ENCODE measurements at places on chromosomes 12 and 14.
A peak's percentile ranks its signal among the peaks of the same experiment; 100 is the strongest.

DNA sequence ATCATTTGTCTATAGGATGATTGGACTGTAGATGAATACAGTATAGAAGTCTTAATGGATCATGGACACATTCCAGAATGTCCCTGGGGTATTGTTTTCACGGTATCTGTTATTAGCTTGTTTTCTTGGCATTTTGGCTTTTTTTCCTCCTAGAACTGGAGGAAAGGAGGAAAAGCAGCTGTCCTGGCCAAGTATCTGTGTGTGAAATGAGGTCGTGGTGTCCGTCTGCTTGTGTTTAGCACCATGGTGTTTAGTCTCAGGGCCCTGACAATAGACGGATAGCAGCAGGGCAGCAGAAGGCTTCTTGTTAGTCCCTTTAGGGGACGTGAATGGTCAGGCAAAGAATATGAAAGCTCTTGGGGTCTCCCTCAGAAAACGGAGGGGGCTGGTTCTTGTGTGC lies 21.2 kb downstream of the FGF6 start:
- H3K36me3 ChIP-seq, result no peaks in the 10 kb centered on the region
- DNase-seq, result no peak
- no peak overlapping the region for H3K4me3 ChIP-seq
- H3K27ac ChIP-seq, result no peak overlapping the region
- H3K27me3 ChIP-seq, result peaks cover 1% of the 10 kb centered on the region

- H3K4me3 ChIP-seq, result no peak overlapping the region
- no peak overlapping the region for H3K27ac ChIP-seq
- no peak for DNase-seq
Observed at GRCh38 chr12:97513950-97514349, 51.3 kb downstream of the RMST start.

GRCh38 chr12:32431025-32431424 lies 31.7 kb downstream of the FGD4 start:
- peaks cover 2% of the 10 kb centered on the region for H3K27me3 ChIP-seq
- DNase-seq, result no peak
- peaks cover 12% of the 10 kb centered on the region for H3K4me1 ChIP-seq
- peaks cover 33% of the 10 kb centered on the region for H3K36me3 ChIP-seq

DNA sequence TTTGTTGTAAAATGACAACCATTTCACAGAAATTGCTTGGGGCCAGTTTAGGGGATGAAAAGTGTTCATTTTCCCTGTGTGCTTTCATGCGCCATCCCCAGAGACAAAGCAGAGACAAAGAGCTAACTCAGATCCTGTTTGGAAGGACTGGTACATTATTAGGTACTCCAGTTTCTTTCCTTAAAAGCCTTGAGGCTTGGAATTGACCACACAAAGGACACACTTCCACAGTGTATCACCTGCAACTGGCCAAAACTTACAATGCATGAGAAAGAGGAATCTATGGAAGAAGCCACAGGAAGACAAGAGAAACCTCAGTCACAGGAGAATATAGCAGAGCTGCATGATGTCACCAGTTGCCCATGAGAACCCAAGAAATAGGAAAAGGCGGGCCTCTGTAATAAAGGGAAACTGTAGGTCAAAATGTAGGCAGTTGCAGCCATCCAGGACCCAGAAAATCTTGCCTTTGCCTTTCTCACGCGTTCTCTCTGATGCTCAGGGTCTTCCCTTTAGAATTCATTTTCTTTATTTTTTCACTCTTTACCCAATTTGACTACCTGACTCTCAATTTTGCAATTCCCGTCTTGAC lies 339.0 kb downstream of the RMST start:
- H3K27me3 ChIP-seq, result no peaks in the 10 kb centered on the region
- H3K4me1 ChIP-seq, result no peaks in the 10 kb centered on the region
- no peaks in the 10 kb centered on the region for H3K36me3 ChIP-seq
- no peak overlapping the region for H3K27ac ChIP-seq
- no peak overlapping the region for H3K4me3 ChIP-seq
- no peak for DNase-seq

GRCh38 chr12:93767524-93767863 lies 90.3 kb downstream of the CRADD start:
- no peak for DNase-seq
- H3K27ac ChIP-seq, result no peak overlapping the region
- no peaks in the 10 kb centered on the region for H3K36me3 ChIP-seq

- DNase-seq, result no peak
- no peak overlapping the region for H3K27ac ChIP-seq
- no peaks in the 10 kb centered on the region for H3K27me3 ChIP-seq
Observed at GRCh38 chr12:106176560-106176959, 37.8 kb upstream of the NUAK1 start.

GRCh38 chr14:59816941-59817340 lies 53.6 kb downstream of the RTN1 start:
- H3K36me3 ChIP-seq, result no peaks in the 10 kb centered on the region
- H3K4me1 ChIP-seq, result no peaks in the 10 kb centered on the region
- H3K27ac ChIP-seq, result no peak overlapping the region
- no peak overlapping the region for H3K4me3 ChIP-seq
- peaks cover 1% of the 10 kb centered on the region for H3K27me3 ChIP-seq

DNA sequence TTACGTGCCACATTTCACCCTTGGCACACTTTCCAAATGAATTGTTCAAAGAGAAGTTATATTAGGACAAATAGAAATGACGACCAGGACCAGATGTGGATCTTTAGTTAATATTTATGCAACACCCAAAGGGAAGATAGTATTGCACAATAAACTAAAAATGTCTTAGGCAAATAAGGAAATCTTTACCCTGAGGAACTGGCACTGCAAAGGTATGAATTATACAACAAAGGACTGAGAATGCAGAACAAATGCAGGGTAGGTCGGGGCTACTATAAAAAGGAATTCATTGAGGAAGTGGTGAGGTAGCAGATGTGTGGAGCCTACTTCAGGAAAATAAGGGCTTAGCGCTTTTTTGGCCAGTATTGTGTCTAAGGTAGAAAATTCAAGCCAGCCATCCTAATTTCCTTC lies 3.9 kb upstream of the TMTC2 start:
- peaks cover 12% of the 10 kb centered on the region for H3K4me1 ChIP-seq
- peaks cover 3% of the 10 kb centered on the region for H3K27me3 ChIP-seq
- no peak for DNase-seq

DNA sequence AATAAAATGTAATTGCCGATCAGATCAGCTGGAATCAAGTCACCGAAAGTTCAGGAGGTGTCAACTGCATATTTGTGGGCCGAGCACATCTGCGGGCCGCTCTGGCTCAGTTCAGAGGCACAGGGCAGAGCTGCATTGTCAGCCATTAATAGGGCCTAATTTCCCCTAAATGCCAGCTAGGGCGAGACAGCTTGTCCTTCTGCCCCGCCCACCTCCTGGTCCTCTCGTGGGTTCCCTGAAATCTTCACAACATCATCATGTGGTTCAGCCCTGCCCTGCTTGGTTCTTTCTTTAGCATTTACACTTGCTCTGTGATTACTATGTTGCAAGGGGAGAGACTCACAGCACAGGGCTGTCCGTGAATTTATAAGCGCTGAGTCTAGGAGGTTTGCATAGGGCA lies 148.9 kb downstream of the CHST11 start:
- peaks cover 3% of the 10 kb centered on the region for H3K27me3 ChIP-seq
- H3K36me3 ChIP-seq, result no peaks in the 10 kb centered on the region
- peaks cover 38% of the 10 kb centered on the region for H3K4me1 ChIP-seq
- H3K27ac ChIP-seq, result peak overlapping the region; percentile 84
- H3K4me3 ChIP-seq, result no peak overlapping the region
- no peak for DNase-seq

GRCh38 chr14:87430810-87431209 lies 562.2 kb downstream of the GALC start:
- no peak overlapping the region for H3K27ac ChIP-seq
- DNase-seq, result no peak
- H3K4me3 ChIP-seq, result no peak overlapping the region
- no peaks in the 10 kb centered on the region for H3K36me3 ChIP-seq
- no peaks in the 10 kb centered on the region for H3K27me3 ChIP-seq
- peaks cover 11% of the 10 kb centered on the region for H3K4me1 ChIP-seq

DNA sequence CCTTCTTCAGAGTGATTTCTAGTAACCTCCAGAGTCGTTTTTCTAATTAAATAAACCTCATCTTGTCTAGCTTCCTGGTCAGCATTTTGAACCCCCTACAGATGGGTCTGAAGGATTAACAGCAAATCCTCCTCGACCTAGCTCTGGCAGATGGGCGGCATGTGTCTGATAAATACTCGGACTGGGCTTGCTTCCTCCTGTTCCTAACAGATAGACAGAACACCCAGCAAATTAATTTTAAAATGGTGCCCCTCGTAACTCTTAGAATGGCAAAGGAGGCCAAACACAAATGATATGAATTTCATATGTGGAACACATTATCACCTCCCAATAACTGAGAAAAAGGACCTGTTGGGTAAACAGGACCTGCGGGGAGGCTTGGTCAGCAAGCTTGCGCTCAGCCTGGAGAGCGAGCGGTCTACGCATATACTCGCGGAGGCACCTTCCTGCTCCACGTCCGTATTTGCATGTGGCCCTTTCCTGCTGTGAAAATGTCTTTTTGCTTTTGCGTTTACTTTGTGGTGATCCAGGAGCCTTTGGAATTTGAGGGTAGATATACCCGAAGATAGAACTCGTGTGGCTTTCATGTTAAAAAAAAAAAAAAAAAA lies 79.6 kb downstream of the OTX2 start:
- peak; percentile 34 for DNase-seq
- H3K27me3 ChIP-seq, result peaks cover 2% of the 10 kb centered on the region
- peak overlapping the region; percentile 56 for H3K4me3 ChIP-seq

DNA sequence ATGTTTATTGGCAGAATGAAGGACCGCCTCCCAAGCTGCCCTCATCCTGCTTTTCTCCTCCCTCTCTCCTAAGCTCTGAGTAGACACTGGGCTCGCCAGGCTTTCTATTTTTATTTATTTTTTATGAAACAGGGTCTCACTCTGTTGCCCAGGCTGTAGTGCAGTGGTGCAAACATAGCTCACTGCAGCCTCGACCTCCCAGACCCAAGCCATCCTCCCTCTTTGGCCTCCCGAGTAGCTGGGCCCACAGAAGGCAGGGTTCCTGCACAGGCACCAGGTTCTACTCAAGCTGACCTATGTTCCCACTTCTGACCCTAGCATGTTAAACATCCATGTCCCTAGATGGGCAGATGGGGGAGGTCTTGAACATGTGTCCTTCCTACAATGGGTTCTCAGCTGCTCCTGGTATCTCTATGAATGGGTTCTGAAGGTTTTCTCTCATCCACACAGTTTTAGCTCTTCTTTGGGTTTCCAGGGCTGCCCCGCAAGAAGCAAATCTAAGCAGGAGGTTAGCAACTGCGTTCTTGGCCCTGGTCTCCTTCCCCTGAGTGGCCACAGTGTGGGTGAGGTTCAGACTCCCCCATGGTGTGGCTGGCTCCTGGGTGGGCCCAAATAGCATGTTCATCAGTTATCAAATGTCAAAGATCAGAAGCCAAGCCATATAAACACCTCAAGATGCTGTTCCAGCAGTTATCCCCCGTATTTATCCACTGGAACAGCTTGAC lies 167.3 kb downstream of the ZFP36L1 start:
- H3K36me3 ChIP-seq, result peaks cover 5% of the 10 kb centered on the region
- H3K27me3 ChIP-seq, result peaks cover 8% of the 10 kb centered on the region
- no peak overlapping the region for H3K27ac ChIP-seq
- DNase-seq, result no peak
- H3K4me1 ChIP-seq, result peaks cover 7% of the 10 kb centered on the region
- H3K4me3 ChIP-seq, result no peak overlapping the region

- no peaks in the 10 kb centered on the region for H3K36me3 ChIP-seq
- H3K4me3 ChIP-seq, result no peak overlapping the region
- peaks cover 39% of the 10 kb centered on the region for H3K27me3 ChIP-seq
- peaks cover 29% of the 10 kb centered on the region for H3K4me1 ChIP-seq
Observed at GRCh38 chr12:53977596-53978445, 3.1 kb upstream of the HOTAIR start.

GRCh38 chr12:62050785-62051184 lies 209.4 kb upstream of the USP15 start:
- H3K4me3 ChIP-seq, result no peak overlapping the region
- no peak overlapping the region for H3K27ac ChIP-seq
- H3K36me3 ChIP-seq, result no peaks in the 10 kb centered on the region
- no peaks in the 10 kb centered on the region for H3K27me3 ChIP-seq
- DNase-seq, result no peak

- H3K27me3 ChIP-seq, result no peaks in the 10 kb centered on the region
- no peak for DNase-seq
- H3K4me3 ChIP-seq, result no peak overlapping the region
- H3K36me3 ChIP-seq, result no peaks in the 10 kb centered on the region
Observed at GRCh38 chr12:116808113-116809105, 70.3 kb downstream of the RNFT2 start.

DNA sequence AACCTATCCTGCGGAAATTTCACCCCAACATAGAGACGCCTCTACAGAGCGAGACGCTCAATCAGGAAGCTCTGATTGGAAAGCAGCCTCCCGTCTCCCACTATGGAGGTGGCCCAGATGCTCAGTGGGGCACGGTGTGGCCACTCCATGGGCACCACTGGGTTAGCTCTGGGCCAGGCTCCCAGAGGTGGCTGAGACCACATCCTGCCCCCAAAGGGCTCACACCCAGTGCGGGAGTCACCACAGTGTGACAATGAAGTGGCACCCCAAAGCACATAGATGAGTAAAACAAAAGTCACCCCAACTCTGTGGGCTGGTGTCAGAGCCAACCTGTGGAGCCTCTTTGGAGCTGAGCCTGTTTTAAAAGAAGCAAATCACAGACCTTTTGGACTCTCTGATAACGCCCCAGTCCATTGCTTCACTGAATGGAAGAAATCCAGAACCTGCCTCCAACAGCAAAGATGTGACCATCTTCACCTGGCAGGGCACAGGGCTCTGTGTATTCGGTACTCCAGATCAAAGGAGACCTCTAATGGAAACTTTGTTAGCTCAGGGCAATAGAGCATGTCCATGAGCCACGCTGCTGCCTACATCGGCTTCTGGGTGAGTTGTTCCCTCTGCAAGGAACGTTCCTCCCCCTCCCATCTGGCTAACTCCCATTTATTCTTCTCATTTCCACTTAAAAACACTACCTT lies 19.6 kb downstream of the CLMN start:
- no peak overlapping the region for H3K4me3 ChIP-seq
- H3K36me3 ChIP-seq, result no peaks in the 10 kb centered on the region
- DNase-seq, result no peak
- H3K27me3 ChIP-seq, result peaks cover 9% of the 10 kb centered on the region
- no peak overlapping the region for H3K27ac ChIP-seq

- no peak overlapping the region for H3K27ac ChIP-seq
- no peak overlapping the region for H3K4me3 ChIP-seq
- no peaks in the 10 kb centered on the region for H3K4me1 ChIP-seq
- no peaks in the 10 kb centered on the region for H3K36me3 ChIP-seq
Observed at GRCh38 chr12:88493636-88494035, 86.6 kb downstream of the KITLG start.

DNA sequence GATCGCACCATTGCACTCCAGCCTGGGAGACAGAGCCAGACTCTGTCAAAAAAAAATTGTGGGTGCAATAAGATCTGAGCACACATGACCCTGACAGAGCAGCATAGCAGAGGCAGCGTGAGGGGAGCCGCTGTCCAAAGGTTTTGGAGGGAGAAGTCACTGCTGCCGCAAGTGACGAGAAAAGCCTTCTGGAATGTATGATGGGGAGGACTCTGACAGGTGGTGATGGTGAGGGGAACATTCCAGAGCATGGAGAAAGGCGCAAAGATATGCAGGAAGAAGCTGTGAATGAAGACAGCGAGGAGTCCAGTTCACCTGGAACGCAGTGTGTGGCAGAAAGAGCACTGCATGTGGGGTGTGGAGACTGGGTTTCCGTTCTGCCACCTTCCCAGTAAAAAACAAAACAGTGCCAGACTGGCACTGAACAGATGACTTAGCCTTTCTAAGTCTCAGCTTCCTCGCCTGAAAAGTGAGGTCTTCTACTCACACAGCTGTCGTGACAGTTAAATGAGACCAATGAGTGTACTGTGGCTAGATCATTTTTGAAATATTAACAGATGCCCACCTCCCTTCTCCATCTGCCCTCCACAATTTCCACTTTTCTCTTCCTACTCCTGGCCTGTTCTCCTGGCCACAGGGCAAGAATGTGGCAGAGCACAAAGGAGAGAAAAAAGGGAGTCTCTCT lies 53.4 kb upstream of the PTHLH start:
- no peaks in the 10 kb centered on the region for H3K36me3 ChIP-seq
- peaks cover 3% of the 10 kb centered on the region for H3K27me3 ChIP-seq
- DNase-seq, result no peak
- no peak overlapping the region for H3K4me3 ChIP-seq
- peaks cover 4% of the 10 kb centered on the region for H3K4me1 ChIP-seq
